CD4-positive, alpha-beta T cell treated with Interleukin-6 for 4 hours (primary cell): ENCODE measurements at places on chromosomes 3 and 15.

GRCh38 chr3:67853520-67853919, 199.1 kb upstream of the SUCLG2 start:
- DNase-seq, result no peak

- no peak for DNase-seq
Observed at GRCh38 chr15:81740416-81740815, 305.4 kb downstream of the MEX3B start.

DNA sequence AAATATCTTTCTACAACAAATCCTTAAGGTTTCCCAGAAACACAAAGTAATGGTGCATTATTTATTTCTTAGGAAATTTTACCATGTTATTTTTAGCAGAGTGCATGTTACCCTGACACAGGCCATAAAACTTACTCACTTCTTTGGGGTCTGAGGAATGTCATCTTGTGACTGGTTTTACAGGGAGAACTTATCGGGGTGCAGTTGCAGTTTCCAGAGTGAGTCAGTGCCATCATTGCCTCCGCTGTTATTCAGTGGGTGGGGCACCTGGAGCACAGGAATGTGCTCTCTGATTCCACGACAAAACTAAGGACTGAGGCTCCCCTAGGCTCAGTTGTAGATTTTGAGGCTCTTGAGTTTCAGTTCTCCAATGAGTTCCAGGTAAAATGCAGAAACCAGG, 11.1 kb upstream of the GREM1 start:
- no peak for DNase-seq

DNA sequence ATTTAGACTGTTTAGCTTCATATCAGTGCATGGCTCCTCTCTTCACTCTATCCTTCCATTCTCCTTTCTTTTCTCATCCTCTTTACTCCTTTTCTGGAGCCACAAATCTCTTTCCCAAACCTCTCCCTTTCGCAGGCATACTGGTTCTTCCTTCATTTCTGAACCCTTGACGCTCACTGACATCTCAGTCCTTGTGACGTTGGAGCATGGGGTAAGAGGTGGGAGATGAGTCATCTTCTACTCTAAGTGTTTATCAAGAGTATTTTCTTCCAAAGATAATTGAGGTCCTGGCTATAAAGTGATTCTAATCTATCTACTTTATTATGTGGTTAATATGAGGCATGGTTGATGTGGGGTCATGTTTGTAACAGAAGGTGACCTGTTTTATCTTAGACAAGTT, 414.2 kb downstream of the AGBL1 start:
- DNase-seq, result no peak

DNA sequence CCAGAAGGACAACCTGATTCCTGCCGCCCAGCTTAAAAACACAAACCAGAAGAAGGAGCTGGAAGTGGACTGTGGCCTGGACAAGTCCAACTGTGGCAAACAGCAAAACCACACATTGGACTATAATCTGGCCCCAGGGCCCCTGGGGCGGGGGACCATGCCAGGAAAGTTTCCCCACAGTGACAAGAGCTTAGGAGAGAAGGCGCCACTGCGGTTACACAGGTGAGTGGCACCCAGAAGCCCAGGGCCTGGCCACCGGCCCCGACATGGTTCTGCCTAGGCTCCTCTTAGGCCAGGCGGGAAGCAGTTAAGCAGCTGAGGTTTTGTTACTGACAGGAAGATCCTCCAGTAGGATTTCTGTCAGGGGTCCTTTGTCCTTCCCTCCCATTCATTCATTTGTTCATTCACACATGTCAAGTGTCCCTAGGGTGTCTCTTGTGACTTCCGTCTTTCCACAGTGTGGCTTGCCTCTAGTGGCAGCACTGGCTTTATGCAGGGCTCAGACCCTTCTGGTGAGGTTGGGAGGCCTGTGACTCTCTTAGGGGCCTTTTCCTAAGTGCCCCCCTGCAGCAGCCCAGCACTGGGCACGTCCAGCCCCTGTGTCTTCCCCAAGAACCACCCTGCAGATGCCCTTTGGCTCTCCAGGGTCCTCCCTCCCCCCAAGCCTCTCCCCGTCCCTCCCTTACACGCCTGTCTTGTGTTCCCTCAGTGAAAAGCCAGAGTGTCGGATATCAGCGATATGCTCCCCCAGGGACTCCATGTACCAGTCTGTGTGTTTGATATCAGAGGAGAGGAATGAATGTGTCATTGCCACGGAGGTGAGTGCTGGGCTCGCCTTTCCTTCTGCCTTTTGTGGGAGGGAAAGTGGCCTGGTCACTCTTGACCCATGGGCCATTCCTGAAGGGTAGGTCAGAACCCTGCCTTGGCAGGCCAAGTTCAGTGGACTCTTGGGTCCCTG, 7.8 kb downstream of the DLL4 start:
- no peak for DNase-seq

GRCh38 chr15:45873781-45874180, 239.0 kb downstream of the SQOR start:
- DNase-seq, result no peak

DNA sequence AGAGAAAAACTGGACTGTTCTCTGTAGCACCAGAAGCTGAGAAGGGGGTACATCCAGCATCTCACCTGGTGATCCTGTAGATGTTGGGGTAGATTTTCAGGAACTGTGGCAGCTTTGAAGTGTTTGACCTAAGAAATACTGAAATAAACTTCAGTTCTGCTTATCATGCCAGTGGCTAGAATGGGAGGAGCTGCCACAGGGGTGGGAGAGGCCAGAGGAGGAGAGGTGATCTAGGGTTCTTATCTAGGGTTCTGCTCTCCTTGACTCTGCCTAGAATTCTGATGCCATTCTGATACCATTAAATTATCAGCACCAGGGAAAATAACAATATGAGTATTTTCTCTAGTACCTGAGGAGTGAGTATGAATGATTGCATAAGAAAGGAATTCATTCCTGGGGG, 10.2 kb upstream of the CPOX start:
- DNase-seq, result no peak

- no peak for DNase-seq
Observed at GRCh38 chr15:63299943-63300575, 22.7 kb downstream of the APH1B start.

- DNase-seq, result no peak
Observed at GRCh38 chr3:43256714-43257461, 29.5 kb upstream of the SNRK start.

- peak; percentile 27 for DNase-seq
Observed at GRCh38 chr15:69760258-69760845, 307.7 kb downstream of the RPLP1 start.

GRCh38 chr3:133014325-133014724, 23.9 kb upstream of the TMEM108 start:
- no peak for DNase-seq

DNA sequence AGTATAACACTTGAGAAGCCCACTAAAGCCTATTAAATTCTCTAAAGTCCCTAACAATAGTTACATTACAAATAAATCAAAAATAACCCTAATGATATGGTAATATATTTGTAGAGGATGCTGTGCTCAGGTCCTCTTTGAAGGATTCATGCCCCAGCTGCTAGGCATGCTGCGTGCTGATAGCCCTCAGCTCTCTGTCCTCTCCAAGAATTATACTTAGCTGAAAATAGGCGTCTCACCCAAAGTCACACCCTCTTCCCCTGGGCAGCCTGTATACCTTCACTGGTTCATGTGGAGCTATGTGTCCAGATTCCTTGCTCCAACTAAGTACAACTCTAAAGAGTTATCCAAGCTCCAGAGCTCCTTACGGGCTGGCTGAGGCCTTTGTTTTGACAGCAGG, 312.5 kb upstream of the ZNF385D start:
- DNase-seq, result no peak

- no peak for DNase-seq
Observed at GRCh38 chr3:111862974-111863373, 3.9 kb downstream of the PHLDB2 start.

DNA sequence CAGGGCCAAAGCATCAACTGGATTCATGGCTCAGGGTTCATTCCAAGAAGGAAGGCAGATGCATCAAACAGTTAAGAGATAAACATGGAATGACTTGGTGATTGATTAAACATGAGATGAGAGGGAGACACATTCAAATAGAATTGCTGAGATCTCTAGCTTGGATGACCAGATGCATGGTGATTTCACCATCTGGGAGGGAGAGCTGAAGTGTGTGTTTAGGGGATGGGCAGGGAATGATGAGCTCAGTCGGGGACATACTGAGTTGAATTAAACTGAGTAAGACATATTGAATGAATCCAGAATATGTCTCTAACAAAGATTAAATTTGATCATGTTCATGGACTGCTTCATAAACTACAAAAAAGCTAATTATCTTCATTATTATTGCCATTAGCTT, 35.5 kb downstream of the CADPS start:
- no peak for DNase-seq

- DNase-seq, result no peak
Observed at GRCh38 chr15:43469867-43470266, 23.1 kb downstream of the TP53BP1 start.

- DNase-seq, result no peak
Observed at GRCh38 chr3:128194843-128195242, 41.6 kb downstream of the EEFSEC start.

GRCh38 chr15:70859998-70860397, 6.0 kb upstream of the LARP6 start:
- DNase-seq, result no peak

- DNase-seq, result no peak
Observed at GRCh38 chr15:48222627-48223026, 16.5 kb downstream of the SLC12A1 start.

- DNase-seq, result no peak
Observed at GRCh38 chr3:128874481-128875180, 4.8 kb upstream of the ACAD9 start.

DNA sequence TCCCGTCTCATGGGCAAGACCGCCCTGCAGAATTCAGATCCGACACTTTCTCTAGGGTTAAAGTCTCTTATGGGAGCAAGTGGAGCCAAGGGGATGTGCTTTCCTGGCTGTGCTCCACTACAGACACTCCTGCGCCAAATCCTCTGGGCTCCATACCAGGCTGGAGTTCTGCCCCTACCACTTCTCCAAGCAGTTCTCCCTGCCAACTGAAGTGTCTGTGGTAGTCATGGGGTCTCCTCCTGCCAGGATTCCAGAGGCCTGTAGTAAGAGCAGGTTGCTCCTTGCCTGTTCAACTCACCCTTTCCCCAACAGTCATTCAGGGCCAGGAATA, 403.2 kb downstream of the GRM7 start:
- no peak for DNase-seq

- DNase-seq, result no peak
Observed at GRCh38 chr3:86787091-86787490, 203.9 kb downstream of the VGLL3 start.

DNA sequence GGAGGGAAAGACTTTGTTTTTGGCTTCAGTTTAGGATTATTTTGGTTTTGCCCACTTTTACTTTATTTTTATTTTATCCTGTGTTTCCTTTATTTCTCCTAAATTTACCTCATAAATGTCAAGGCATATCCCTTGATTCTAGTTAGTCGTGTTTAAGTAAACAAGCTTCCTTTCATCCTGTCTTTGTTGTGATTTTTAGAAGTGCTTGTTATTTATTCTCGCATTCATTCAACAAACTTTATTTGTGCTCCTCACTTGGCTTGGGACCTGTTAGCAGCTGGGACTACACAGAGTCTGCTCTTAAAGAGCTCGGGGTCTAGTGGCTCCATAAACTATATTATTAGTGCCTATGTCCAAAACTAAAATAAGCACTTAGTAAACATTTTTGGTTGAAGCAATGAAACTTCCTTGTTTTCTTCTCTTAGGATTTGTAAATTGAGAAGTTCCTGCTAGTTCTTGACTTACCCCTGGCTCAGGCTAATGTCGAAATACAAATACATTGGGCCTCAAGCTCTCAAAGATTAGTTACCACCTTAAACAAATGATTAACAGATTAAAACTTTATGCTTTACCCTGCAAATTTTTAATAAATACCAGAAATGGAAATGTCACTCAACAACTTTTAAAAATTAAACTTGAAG, 19.0 kb upstream of the DMXL2 start:
- no peak for DNase-seq

- no peak for DNase-seq
Observed at GRCh38 chr15:56337084-56337725, 28.0 kb upstream of the TEX9 start.

- DNase-seq, result no peak
Observed at GRCh38 chr3:70853161-70853944, 540.9 kb upstream of the MDFIC2 start.

DNA sequence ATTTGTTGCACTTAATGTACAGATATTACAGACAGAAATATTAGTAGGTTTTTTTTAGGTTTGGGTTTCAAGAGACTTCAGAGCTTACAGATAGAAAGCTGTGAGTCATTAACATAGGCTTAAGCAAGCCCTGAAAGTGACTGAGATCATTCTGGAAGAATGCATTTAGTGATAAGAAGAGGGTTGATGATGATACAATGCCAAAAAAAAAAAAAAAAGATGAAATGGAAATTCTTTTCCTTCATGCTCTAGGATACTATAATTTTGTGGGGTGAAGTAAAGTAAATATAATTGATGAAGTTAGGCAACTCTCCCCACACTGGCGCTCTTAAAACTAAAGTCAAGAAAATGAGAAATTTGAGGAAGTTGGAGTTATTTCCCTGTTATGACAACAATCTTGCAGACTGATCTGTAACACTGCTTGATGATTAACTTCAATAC, 169.4 kb upstream of the ZNF385D start:
- DNase-seq, result no peak

DNA sequence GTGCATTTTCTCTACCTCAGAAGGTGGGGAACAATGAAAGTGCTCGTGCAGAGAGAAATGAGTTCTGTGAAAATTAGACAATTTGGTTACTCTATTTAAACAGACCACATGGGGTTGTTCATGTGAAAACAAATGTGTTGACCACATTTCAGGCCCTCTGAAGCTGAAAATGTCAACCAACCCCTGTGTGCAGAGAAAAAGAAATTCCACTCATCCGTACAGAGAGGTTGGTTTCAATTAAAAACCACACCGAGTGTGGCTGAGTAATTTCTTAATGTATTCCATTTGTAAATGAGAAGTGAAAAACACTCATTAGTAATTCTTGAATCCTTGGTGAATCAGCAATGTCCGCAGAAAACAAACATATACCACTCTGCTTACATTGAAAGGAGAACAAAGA, 46.9 kb upstream of the SLC7A14 start:
- DNase-seq, result no peak

GRCh38 chr15:35281515-35281914, 196.4 kb upstream of the NANOGP8 start:
- DNase-seq, result no peak

DNA sequence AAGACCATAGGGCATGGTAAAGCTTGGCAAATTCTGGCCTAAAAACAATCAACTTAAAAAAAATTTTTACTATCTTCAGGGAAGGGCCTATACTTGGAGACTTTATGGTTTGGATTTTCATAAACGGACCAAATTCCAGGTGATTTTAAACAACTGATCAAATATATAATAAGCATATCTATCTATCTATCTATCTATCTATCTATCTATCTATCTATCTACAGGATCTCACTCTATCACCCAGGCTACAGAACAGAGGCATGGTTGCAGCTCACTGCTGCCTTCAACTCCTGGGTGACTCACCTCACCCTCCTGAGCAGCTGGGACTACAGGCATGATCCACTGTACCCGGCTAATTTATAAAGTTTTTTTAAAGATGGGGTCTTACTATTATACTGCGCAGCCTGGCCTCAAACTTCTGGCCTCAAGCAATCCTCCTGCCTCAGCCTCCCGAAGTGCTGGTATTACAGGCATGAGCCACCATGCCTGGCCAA, 6.7 kb downstream of the SPPL2A start:
- DNase-seq, result no peak
